ENCODE measurements at places on chromosomes 3 and 15.

DNA sequence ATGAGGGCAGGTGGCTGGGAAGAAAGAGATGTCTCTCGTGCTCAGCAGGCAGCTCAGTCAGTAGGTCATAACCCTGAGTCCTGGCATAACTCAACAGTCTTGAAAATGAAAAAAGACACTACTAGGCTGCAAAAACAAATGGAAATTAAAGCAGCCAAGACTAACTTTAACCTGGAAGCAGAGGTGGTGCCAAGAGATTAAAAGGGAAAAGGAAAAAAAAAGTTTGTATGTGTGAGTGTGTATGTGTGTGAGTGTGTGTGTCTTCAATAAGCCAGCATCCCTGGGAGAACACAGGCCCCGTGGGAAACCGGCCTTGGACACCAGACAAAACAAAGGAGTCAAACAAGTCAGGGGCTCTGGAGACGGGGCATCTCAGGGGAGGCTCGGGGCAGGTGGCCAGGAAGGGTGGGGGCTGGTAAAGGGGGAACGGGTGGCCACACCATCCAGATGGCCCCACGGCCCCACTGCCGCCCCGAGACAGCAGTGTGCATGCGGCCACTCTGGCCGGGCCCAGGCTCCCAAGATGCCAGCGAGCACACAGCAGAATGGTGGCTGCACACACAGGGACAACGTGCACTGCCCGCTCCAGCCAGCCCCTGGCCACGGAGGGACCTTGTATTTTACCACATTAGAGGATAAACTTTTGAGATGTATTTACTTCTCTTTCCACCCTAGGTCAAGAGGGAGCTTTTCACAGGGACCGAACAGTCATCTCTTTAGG, 23.8 kb downstream of the CYFIP1 start:
- no peak for DNase-seq

GRCh38 chr15:45573961-45574629, 13.1 kb upstream of the BLOC1S6 start:
- no peak for DNase-seq

GRCh38 chr15:39301589-39301999, 279.3 kb upstream of the THBS1 start:
- DNase-seq = no peak

- no peak for DNase-seq
Measured at GRCh38 chr15:65740148-65740547, 51.9 kb downstream of the DENND4A start.

GRCh38 chr3:105444725-105445124, 78.0 kb downstream of the ALCAM start:
- no peak for DNase-seq

DNA sequence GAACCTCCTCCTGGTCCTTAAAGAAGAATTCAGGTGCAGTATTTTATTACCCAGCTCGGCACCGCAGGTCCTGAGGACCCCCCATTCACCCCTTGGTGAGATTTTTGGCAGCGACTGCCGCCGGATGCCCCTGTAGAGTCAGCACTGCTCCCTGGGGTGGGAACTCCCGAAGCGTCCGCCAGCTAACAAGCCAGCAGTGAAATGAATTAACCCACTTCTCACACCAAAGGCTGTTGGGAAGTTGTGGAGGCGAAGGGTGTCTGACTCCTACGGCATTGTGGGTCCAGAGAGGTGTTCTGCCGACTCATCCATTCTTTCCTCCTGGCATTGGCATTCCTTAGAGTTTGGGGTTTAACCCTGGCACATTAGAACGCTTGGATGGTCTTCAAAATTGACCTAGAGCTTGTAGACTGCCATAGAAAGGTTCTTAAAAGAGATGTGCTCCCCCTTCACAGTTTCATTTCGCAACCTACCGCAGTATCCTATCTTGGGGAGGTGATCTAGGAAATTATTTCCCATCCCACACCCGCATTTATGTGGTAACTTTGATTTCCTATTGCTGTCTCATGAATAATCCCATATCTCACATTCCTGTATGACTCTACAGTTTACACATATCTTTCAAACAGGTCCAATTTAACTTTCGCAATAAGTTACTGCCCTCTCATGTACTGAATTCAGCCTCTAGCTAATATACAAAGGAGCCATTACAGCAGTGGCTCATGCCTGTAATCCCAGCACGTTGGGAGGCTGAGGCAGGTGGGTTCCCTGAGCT, 879 bp upstream of the EIF5A2 start:
- DNase-seq = no peak

DNA sequence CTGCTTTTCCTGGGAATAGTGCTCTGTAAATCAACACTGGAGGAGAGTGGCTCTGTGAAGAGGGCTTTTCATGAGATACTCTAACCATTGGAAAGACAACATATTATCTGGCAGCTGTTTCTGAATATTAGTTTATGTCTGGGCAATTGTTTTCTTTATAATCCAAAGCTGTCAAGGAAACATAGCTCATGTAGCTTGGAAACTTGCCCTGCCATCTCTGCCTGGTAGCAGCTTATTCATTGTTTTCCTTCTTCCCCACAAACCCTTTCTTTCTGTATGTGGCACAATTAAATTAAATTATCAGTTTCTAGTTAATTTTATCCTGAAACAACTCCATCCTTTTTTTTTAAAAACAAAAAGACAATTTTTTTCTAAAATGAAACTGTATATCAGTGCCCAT, 160.0 kb downstream of the EDEM1 start:
- no peak for DNase-seq

- DNase-seq = no peak
Measured at GRCh38 chr15:40459391-40460015, 11.3 kb upstream of the CHST14 start.

- DNase-seq = no peak
Measured at GRCh38 chr3:61637088-61638051, 76.0 kb downstream of the PTPRG start.

GRCh38 chr3:132911741-132912415, 126.3 kb upstream of the TMEM108 start:
- DNase-seq = no peak

DNA sequence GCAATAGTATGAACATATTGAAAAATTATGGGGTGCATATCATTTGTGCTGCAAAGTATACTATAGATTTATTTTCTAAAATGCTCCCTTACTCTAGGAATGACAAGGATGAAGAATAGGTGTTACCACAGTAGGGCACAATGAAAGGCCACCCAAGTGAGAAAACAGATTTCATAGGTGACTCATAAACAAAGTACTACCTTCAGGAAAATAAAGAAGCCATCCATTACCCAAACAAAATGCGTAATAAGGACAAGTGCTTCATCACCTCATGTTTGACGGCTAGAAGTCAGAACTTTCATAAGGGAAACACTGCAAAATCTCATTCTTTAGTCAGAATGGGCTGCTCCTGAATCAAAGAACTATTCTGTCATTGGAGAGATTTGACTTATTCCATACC, 116.6 kb downstream of the MFSD1 start:
- DNase-seq = no peak

- DNase-seq = no peak
Measured at GRCh38 chr15:76809412-76810103, 95.6 kb downstream of the SCAPER start.

- DNase-seq = no peak
Measured at GRCh38 chr3:123695152-123695551, 110.3 kb upstream of the HACD2 start.

GRCh38 chr3:187104342-187104741, 35.0 kb downstream of the RPL39L start:
- no peak for DNase-seq
